ENCODE measurements at places on chromosomes 12 and 14.

- DNase-seq = no peak
- no peak overlapping the region for H3K4me3 ChIP-seq
- H3K27ac ChIP-seq = no peak overlapping the region
These were observed 192.8 kb downstream of the BCL11B start for GRCh38 chr14:99079061-99079727.

DNA sequence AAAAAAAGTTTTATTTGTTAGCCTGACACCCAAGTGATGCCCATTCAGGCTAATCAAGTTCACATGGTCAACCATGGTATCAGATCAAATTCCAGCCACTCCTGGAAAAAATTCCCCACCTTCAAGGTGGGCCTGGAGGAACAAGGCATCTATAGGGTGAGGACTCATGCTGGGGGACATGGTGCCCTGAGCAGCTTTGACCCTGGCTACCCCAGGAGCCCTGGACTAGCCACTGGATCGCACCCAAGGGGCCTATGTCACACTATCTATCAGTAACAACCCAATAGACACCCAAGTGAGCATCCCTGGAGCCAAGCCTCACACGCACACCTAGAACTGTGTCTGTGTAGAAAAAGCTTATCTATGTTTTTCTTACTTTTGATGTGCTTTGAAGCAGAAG lies 4.1 kb upstream of the NCOR2 start:
- peaks cover 11% of the 10 kb centered on the region for H3K4me1 ChIP-seq
- no peak for DNase-seq
- no peaks in the 10 kb centered on the region for H3K27me3 ChIP-seq
- H3K27ac ChIP-seq = no peak overlapping the region

- H3K4me3 ChIP-seq = no peak overlapping the region
- H3K4me1 ChIP-seq = peaks cover 54% of the 10 kb centered on the region
- peak overlapping the region; percentile 78 for H3K27ac ChIP-seq
- peaks cover 96% of the 10 kb centered on the region for H3K27me3 ChIP-seq
- no peak for DNase-seq
- H3K36me3 ChIP-seq = no peaks in the 10 kb centered on the region
These were observed 626 bp downstream of the LHX5 start for GRCh38 chr12:113470871-113471618.

DNA sequence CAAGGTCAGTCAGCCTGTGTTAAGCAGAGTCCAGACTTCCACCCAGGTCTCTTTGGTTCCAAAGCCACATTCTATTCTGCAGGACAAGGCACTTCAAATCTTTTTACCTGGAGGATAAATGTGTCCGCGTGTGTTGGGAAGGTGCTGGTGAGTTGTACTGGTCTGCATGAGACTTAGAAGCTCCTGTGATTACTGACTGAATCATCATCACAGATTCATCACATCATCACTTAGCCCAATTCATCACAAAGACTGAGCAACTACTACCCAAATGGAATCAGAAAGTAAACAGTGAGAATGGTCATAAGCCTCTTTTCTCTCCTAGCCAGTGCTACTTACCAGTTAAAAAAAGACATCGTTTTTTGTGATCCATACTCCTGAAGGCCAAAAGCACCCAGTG lies 5.3 kb downstream of the SLC15A5 start:
- H3K36me3 ChIP-seq = no peaks in the 10 kb centered on the region
- DNase-seq = no peak
- no peaks in the 10 kb centered on the region for H3K4me1 ChIP-seq

DNA sequence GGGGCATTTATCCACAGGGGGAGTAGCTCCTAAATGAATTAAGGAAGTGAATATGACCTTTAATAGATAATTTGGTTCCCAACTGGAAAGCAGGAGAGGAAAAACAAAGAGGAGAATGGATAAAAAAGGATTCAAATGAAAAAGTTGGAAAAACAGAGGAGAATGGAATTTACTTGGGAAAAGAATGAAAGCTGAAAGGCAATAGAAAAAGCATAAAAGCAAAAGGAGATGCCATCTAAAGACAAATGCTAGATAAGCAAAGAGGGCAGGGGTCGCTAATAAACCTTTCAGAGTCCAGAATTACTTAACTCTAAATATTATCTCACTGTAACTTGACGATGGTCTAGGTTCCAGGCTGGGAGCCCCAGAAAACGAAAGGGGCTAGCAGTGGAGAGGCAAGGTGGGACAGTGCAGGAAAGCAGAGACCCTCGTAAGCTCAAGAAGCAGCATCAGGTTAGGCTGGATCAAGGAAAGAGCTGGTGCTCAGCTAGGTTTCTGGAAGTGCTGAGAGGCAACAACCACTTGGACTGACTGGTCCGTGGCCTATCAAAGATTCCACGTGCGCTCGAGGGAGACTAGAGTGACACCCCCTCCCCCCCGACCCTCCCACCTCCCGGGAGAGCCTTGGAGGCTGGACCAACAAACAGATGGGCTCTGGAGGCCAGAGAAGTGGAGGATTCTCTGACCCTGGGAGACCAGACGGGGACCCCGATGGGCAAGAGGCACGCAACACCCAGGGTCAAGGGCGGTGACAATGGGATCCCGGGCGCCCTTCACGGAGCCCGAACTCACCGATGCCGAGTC lies 1.2 kb downstream of the SLC2A13 start:
- H3K4me1 ChIP-seq = peaks cover 29% of the 10 kb centered on the region
- H3K36me3 ChIP-seq = no peaks in the 10 kb centered on the region
- no peak overlapping the region for H3K27ac ChIP-seq
- peak overlapping the region; percentile 83 for H3K4me3 ChIP-seq
- peak; percentile 4 for DNase-seq
- H3K27me3 ChIP-seq = peaks cover 6% of the 10 kb centered on the region

- no peak for DNase-seq
- H3K27ac ChIP-seq = no peak overlapping the region
- peaks cover 40% of the 10 kb centered on the region for H3K4me1 ChIP-seq
- H3K36me3 ChIP-seq = peaks cover 9% of the 10 kb centered on the region
- no peaks in the 10 kb centered on the region for H3K27me3 ChIP-seq
These were observed 115.5 kb downstream of the SLC38A1 start for GRCh38 chr12:46153268-46153872.

- H3K4me3 ChIP-seq = peak overlapping the region; percentile 82
- H3K27me3 ChIP-seq = no peaks in the 10 kb centered on the region
- H3K4me1 ChIP-seq = peaks cover 14% of the 10 kb centered on the region
- H3K27ac ChIP-seq = peak overlapping the region; percentile 84
- H3K36me3 ChIP-seq = no peaks in the 10 kb centered on the region
These were observed 1.2 kb downstream of the DUSP16 start for GRCh38 chr12:12561371-12562015.

DNA sequence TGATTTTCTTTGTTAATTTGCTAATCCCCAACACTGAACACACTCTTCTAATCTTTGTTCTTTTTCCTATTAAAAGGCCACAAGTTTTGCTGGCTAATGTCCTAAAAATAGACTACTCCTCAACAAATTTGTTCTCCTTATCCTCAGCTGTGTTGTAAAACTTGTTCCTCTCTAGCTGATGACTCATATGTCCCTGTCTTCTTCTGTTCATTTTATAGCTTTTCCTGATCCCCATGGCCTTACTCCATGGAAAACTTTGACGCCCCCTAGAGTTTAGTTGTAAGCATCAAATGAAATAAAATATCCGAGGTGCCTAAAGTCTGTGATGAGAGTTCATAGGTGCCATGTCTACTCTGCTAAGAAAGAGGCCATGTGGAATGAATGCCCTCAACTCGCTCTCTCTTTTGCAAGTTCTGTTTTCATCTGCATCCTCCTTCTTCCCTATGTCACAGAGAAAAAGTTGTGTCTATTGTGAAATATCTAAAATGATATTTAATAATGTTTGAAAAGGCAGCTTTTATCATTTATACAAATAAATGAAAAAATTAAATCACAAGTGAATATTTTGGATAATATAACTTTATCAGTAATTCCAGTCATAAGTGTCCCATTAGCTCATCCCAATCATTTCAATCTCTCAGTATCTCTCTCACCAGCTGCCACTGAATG lies 237.9 kb downstream of the IPO8 start:
- H3K4me3 ChIP-seq = no peak overlapping the region
- no peaks in the 10 kb centered on the region for H3K27me3 ChIP-seq
- no peaks in the 10 kb centered on the region for H3K36me3 ChIP-seq
- no peak for DNase-seq

DNA sequence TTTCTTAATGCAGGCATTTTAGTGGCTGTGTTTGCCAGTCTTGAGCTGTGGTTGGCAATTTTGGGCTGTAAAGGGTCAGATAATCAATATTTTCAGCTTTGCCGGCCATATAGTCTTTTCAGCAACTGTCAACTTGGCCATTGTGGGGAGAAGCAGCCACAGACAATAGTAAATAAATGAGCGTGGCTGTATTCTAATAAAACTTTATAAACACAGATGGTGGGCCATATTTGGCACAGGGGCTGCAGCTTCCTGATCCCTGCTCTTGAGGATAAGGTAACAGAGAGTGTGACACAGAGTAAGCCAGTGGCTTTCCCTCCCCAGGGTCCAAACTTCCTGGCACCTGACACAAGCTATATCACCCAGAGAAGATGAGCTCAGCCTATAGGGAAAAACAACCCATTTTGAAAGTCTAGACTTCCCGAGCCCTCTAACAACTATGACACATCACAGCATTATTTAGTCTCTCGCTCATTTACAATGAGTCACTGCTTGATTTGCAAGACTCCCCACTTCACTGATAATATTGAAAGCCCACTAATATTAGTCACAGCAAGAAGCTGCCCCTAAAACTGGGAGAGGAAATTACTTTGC lies 163.1 kb upstream of the TMPO start:
- H3K27ac ChIP-seq = no peak overlapping the region
- H3K4me3 ChIP-seq = no peak overlapping the region
- H3K4me1 ChIP-seq = no peaks in the 10 kb centered on the region
- no peaks in the 10 kb centered on the region for H3K36me3 ChIP-seq
- DNase-seq = no peak
- no peaks in the 10 kb centered on the region for H3K27me3 ChIP-seq

- H3K4me3 ChIP-seq = no peak overlapping the region
These were observed 356.9 kb upstream of the STXBP6 start for GRCh38 chr14:25406818-25407217.

DNA sequence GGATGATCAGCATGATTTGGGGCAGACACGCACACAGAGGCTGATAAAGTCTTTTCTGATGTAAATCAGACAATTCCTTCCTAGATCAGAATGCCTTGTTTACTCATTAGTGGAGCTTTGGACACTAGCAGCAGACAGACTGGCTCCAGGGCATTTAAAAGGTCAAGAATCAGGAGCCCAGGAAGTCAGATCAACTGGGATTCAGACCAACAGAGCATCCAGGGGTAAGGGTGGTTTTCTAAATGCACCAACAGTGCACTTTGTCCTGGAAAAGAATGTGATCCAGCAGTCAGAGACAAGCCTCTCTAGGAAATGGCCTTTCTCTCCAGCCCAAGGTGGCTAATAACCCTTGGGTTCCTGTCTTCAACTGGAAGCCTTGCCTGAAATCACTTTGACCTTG lies 405.3 kb downstream of the MED13L start:
- no peaks in the 10 kb centered on the region for H3K36me3 ChIP-seq
- no peak overlapping the region for H3K27ac ChIP-seq
- no peaks in the 10 kb centered on the region for H3K4me1 ChIP-seq
- DNase-seq = no peak
- H3K27me3 ChIP-seq = peaks cover 35% of the 10 kb centered on the region

GRCh38 chr14:54809767-54810166 lies 92.9 kb downstream of the GCH1 start:
- no peaks in the 10 kb centered on the region for H3K36me3 ChIP-seq
- peaks cover 11% of the 10 kb centered on the region for H3K4me1 ChIP-seq
- peaks cover 9% of the 10 kb centered on the region for H3K27me3 ChIP-seq

GRCh38 chr12:40224439-40225291 lies at the start of gene LRRK2:
Gene LRRK2 (plus strand): TSS chr12:40224997. CDS start chr12:40225132, 135 bp downstream.
- peak within 1 kb of the TSS; percentile 83 for H3K4me3 ChIP-seq
- no peaks in the 10 kb centered on the region for H3K27me3 ChIP-seq
- H3K27ac ChIP-seq = peak within 1 kb of the TSS; percentile 91
- DNase-seq = peak; percentile 90
- peaks cover 34% of the 10 kb centered on the region for H3K4me1 ChIP-seq
- H3K36me3 ChIP-seq = peaks cover 19% of the 10 kb centered on the region

GRCh38 chr14:105500726-105501101 lies 9.7 kb downstream of the TEDC1 start:
- peaks cover 11% of the 10 kb centered on the region for H3K27me3 ChIP-seq
- peak overlapping the region; percentile 65 for H3K27ac ChIP-seq
- no peak overlapping the region for H3K4me3 ChIP-seq
- H3K4me1 ChIP-seq = peaks cover 5% of the 10 kb centered on the region

- no peak overlapping the region for H3K27ac ChIP-seq
- peaks cover 61% of the 10 kb centered on the region for H3K36me3 ChIP-seq
These were observed 59.7 kb downstream of the ATP2A2 start for GRCh38 chr12:110340706-110341105.

- H3K27me3 ChIP-seq = no peaks in the 10 kb centered on the region
- H3K4me1 ChIP-seq = peaks cover 18% of the 10 kb centered on the region
- DNase-seq = no peak
- H3K36me3 ChIP-seq = peaks cover 6% of the 10 kb centered on the region
- H3K27ac ChIP-seq = no peak overlapping the region
- H3K4me3 ChIP-seq = no peak overlapping the region
These were observed 4.9 kb downstream of the ERGIC2 start for GRCh38 chr12:29376118-29376517.

DNA sequence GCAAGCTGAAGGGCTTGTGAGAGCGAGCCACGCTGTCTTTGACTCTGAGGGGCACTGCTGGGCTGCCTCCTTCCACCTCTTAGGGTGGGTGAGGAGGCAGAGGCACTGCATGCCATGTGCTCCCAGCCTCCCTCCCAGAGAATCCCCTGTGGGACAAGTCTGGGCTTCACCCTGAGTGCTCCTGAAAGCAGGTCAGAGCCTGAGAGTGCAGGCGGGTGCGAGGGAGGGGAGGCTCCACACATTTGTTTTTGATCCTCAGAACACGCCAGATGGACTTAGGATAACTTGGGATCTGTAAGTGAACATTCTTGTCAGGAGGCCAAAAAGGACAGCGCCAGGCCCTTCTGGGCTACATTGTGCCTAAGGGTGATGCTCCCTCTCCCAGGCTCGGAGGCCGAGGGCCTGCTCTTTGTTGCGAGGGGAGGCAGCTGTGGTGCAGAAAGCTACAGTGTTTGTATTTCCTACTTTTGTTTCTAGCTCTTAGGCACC lies 155.4 kb downstream of the TMX1 start:
- no peak for DNase-seq
- H3K36me3 ChIP-seq = no peaks in the 10 kb centered on the region
- peaks cover 10% of the 10 kb centered on the region for H3K27me3 ChIP-seq
- H3K27ac ChIP-seq = no peak overlapping the region

- no peak overlapping the region for H3K27ac ChIP-seq
- H3K36me3 ChIP-seq = peaks cover 18% of the 10 kb centered on the region
- H3K4me3 ChIP-seq = no peak overlapping the region
- DNase-seq = no peak
These were observed 33.0 kb downstream of the BTBD7 start for GRCh38 chr14:93299866-93300265.

DNA sequence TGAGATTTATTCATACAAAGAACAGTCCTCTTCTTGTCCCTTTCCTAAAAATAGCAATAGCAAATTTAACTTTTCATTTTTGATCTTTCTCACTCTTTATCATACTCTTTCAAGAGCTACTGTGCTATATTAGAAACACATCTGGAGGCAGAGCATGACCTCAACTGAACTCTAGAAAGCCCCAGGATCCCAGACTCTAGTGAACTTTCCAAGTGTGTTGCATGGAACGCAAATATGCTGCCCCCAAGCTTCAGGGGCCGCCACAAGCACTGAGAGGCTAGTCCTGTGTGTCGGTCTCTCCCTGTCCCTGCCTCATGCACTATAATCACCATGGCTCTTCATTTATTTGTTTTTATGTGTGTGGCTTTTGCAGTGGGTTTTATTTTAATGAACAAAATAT lies 38.7 kb upstream of the ZNF641 start:
- H3K4me3 ChIP-seq = no peak overlapping the region
- peaks cover 32% of the 10 kb centered on the region for H3K27me3 ChIP-seq
- no peak overlapping the region for H3K27ac ChIP-seq
- DNase-seq = no peak

- H3K36me3 ChIP-seq = no peaks in the 10 kb centered on the region
- H3K4me1 ChIP-seq = no peaks in the 10 kb centered on the region
- no peak for DNase-seq
- H3K4me3 ChIP-seq = no peak overlapping the region
- H3K27me3 ChIP-seq = no peaks in the 10 kb centered on the region
These were observed 157.1 kb downstream of the CALM1 start for GRCh38 chr14:90553921-90554336.
